Stromal cell of bone marrow (primary cell): ENCODE measurements at places on chromosomes 2 and 18.

GRCh38 chr18:48296581-48296980 lies 112.6 kb downstream of the ZBTB7C start:
- DNase-seq = no peak

GRCh38 chr2:240981871-240982800 lies 16.3 kb upstream of the SNED1 start:
- DNase-seq = no peak

DNA sequence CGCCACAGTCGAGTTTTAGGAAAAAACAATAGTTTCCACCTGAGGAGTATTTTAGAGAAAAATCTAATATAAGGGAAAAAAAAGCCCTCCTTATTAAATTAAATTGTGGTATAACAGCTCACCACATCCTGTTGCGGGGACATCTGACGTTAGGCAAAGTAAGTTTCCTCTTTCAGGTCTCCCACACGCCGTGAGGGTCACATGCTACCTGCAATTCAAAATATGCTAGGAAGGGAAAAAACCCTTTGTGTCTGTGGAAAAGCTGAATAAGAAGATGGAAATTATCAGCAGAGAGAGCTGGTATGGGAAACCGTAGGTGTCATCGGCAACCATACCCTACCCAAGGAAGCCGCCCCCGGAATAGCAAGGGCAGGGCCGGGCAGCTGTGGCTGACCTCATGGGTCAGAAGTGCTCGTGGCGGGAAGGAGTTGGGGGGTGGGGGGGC lies 128.0 kb downstream of the NFATC1 start:
- DNase-seq = no peak

- DNase-seq = no peak
Measured at GRCh38 chr18:38444971-38445803, 879.6 kb upstream of the CELF4 start.

- no peak for DNase-seq
Measured at GRCh38 chr2:151381266-151381665, 23.9 kb downstream of the TNFAIP6 start.

DNA sequence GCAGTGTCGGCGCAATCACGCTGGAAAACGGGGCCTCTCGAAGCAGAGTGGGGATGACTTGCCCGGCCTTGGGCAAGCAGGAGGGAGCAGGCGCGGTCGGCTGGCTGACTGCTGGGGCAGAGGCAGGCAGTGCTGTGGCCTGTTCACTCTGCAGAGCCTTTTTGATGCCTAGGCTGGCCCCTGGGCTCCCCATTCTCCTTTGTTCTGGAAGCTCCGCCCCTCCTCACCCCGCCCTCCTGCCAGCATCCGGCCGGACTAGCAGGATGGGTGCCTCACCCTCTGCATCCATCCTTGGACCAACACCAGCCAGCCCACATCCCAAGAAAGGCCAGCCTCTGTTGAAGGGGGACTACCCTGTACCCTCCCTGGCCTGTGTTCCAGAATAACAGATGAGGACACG lies at the start of gene ASPRV1:
TSS of gene ASPRV1 (minus strand) at position 136 of the 400 bp plus-strand sequence. CDS start 195 bp downstream, outside the sequence.
- DNase-seq = no peak

- no peak for DNase-seq
Measured at GRCh38 chr2:3458396-3459184, 60.7 kb downstream of the ADI1 start.

GRCh38 chr2:133171393-133172004 lies 396.8 kb downstream of the NCKAP5 start:
- peak; percentile 47 for DNase-seq

GRCh38 chr18:32974421-32975162 lies 201.8 kb upstream of the KLHL14 start:
- no peak for DNase-seq

DNA sequence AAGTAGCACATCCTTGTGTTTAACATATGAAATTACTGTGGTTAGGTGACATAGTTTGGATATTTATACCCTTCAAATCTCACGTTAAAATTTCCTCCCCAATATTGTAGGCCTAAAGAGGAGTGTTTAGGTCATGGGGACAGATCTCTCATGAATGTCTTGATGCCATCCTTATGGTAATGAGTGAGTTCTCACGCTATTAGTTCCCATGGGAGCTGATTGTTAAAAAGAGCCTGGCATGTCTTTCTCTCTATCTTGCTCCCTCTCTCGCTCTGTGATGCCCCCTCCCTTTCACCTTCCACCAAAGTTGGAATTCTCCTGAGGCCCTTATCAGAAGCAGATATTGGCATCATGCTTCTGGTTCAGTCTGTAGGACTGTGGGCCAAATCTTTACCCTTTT lies 660.1 kb downstream of the ADCYAP1 start:
- no peak for DNase-seq

GRCh38 chr2:23900541-23901322 lies 26.2 kb downstream of the ATAD2B start:
- DNase-seq = peak; percentile 89
